ENCODE measurements at places on chromosomes 2 and 18. TPM values are rescaled to one million over a fixed set of nuclear protein-coding genes. Genes with fewer than 3 reads are reported as not detected.

DNA sequence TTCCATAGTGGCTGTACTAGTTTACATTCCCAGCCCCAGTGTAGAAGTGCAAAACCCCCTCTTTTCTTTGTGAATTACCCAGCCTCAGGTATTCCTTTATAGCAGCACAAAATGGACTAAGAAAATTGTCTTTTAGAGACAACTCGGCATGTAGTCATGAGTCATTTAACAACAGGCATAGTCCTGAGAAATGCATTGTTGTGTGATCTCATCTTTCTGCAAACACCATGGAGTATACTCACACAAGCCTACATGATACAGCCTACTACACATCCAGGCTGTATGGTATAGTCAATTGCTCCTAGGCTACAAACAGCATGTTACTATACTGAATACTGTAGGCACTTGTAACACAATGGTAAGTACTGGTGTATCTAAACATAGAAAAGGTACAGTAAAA, 44.4 kb upstream of the MBP start:
- no peak for DNase-seq

DNA sequence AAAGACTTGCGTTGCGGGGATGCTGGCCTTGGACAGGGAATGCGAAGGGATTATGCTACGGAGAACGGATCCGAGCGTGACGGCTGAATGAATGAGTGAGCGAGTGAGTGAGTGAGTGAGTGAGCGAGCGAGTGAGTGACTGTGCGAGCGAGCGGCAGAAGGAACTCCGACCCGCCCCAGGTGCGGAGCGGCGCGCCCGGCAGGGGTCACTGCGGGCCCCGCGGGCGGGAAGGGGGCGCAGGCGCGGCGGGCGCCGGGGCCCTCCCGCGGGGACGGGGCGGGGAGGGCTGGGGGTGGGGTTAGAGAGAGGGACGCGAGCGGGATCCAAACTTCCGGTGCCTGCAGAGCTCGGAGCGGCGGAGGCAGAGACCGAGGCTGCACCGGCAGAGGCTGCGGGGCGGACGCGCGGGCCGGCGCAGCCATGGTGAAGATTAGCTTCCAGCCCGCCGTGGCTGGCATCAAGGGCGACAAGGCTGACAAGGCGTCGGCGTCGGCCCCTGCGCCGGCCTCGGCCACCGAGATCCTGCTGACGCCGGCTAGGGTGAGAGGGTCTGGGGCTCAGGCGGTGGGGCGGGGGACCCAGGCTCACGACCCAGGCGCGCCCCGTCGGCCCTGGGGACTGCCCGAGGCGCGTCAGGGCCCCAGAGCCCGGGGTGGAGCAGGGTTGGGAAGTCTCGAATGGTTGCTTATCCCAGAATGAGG, at the start of gene ITM2C:
ITM2C (plus strand) TSS at position 338 of the 702 bp plus-strand sequence; CDS start at position 422, 84 bp downstream.
- peak; percentile 75 for DNase-seq

The ACTG2 gene
- total RNA-seq, result 937 TPM

The IL36A gene
- not detected for total RNA-seq

DNA sequence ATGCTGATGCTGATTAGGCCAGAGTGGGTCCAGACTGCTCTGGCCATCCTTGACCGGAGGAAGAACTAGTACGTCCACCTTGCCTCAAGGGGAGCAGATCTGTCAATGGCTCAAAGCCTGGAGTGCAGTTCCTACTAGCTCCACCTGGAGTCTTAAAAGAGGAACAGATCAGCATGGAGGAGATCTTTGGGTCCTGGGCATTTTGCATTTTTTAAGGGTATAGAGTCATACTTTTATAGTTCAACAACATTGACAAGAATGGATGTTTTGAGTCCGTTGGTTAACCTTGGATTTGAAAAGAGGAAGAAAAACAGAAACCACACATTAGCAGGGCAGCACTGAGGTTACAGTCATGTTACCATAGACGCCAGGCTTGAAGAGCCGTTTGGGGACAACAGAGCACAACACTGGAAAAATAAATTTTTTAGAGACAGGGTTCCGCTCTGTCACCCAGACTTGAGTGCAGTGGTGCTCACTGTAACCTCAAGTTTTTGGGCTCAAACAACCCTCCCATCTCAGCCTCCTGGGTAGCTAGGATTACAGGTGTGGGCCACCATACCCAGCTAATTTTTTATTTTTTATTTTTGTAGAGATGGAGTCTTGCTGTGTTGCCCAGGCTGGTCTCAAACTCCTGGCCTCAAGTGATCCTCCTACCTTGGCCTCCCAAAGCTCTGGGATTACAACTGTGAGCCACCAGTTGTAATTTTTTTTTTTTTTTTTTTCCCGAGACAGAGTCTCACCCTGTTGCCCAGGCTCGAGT, 78.5 kb downstream of the PRKCE start:
- no peak for DNase-seq

The ANKRD29 gene
- 1.2 TPM for total RNA-seq

The WBP1 gene
- 15.9 TPM for total RNA-seq

The DAPL1 gene
- total RNA-seq, result not detected

GRCh38 chr18:58496937-58497336, 132.0 kb downstream of the ALPK2 start:
- DNase-seq, result no peak

- no peak for DNase-seq
Observed at GRCh38 chr2:85095094-85095493, 38.1 kb upstream of the TCF7L1 start.

GRCh38 chr2:215460682-215461382, 25.0 kb upstream of the FN1 start:
- no peak for DNase-seq

The SLC5A7 gene
- total RNA-seq, result not detected

GRCh38 chr2:24380820-24381219, 20.5 kb upstream of the ITSN2 start:
- DNase-seq, result no peak

DNA sequence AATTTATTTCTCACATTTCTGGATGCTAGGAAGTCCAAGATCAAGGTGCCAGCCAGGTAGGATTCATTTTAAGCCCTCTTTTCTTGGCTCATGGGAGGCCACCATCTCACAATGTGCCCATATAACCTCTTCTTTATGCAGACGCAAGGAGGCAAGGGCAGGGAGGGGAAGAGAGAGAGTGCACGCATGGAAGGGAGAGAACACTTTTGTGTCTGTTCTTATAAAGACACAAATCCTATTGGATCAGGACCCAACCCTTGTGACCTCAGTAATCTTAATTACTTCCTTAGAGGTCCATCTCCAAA, 32.5 kb downstream of the CMPK2 start:
- DNase-seq, result no peak

DNA sequence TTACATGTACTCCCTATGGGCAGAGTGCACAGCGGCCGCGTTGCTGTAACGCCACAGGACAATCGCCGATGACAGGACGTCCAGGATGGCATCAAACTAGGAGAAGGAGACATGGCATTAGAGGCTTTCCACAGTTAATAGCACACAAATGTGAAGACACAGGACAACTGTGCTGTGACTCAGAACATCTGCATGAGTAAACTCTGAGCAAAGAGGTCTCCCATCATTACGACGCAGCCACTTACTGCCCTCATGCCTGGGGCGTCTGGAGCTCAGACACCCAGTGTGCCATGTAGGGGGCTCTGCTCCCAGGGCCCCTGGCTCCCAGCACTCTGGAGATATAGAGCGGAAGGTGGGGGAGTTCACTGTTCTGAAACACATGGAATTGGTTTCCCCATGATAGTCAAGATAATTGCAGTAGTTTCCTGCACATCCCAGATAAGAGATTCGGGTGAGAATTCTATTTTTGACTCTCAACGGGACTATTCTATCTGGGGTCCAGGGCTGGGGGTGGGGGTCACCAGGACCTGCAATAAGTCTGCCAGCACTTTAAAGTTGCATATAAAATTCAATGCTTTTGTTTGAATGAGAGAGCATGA, 168.1 kb downstream of the TMEM163 start:
- no peak for DNase-seq

DNA sequence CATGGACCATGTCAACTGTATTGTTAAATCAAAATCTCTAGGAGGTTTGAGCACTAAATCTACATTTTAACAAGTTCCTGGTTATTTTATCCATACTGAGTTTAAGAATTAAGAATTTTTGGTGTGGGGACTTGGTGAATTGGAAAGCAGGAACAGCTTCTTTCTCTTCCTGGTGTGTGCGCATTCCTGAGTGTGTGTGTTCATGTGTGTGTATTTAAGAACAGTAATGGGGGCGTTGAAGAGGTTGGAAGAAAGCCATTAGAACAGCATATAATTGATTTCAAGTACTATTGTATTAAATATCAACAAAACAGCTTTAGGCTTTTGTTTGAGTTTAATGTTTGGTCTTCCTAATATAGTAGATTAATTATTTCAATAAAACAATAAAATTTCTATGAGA, 801.3 kb upstream of the ID2 start:
- DNase-seq, result no peak

- no peak for DNase-seq
Observed at GRCh38 chr2:161165811-161166210, 5.6 kb downstream of the TANK start.

The BARD1 gene
- 54.3 TPM for total RNA-seq

GRCh38 chr2:45957533-45958227, 306.2 kb downstream of the PRKCE start:
- no peak for DNase-seq

The ALPP gene
- total RNA-seq, result not detected

The DNAJC10 gene
- 98.5 TPM for total RNA-seq

The POU3F3 gene
- 0.37 TPM for total RNA-seq

The SKOR2 gene
- not detected for total RNA-seq

GRCh38 chr2:159683817-159684216, 28.5 kb upstream of the MARCHF7 start:
- DNase-seq, result no peak

DNA sequence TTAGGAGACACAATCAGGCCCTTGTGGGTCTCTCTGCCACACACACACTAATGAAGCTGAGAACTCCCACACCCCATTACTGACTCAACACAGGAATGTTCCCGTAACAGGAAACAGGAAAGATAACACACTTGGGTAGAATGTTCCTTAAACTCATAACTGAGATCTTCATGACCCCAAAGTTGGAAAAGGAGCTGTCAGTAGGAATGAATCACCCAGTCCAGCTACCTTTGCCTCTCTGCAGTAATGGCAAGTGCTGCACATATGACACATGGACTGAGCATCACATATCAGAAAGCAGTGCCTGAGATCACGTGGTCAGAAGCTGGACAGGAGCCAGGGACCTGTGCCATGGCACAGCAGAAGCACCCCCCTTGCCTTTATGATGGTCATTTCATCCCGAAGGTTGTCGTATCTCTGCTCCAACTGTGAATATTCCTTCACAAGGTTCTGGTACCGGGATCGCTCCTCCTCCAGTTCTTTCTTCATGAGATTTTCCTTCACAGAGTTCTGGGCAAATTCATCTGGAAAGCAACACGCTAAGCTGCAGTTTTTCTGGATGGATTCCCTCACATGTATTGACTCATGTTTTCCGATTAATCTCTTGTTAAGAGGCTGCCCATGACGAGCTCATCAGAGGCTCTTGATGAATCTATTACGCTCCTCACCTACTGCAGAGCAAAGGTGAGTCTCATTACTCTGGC, 65.4 kb upstream of the ACAA2 start:
- DNase-seq, result no peak

The FAHD2A gene
- 13.8 TPM for total RNA-seq

GRCh38 chr18:12308386-12309100, 502 bp downstream of the TUBB6 start:
- DNase-seq, result peak; percentile 92

GRCh38 chr2:72916743-72917137, 579 bp upstream of the EMX1 start:
- no peak for DNase-seq

- DNase-seq, result no peak
Observed at GRCh38 chr2:102000813-102001766, 9.3 kb downstream of the IL1R2 start.

The NOTO gene
- total RNA-seq, result not detected

DNA sequence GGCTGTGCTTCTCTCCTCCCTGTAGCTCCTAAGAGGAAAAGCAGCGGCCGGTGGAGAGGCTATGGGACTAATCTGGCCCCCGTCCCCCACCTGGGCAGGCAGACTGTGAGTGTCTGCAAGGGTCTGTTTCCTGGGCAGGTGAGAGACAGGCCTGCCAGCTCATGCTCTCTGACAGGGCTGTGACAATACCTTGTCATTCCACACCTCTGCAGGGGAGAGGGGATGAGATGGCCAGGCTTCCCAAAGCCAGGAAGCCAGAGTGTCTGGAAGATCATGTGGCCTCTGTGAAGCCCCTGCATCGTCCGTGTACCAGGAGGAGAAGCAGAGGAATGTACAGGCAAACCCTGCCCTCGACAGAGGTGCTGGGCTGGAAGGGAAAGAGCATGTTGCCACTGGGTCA, 142.5 kb upstream of the GATA6 start:
- no peak for DNase-seq

- no peak for DNase-seq
Observed at GRCh38 chr2:191351298-191351697, 106.1 kb downstream of the MYO1B start.

- no peak for DNase-seq
Observed at GRCh38 chr18:74367905-74368304, 52.3 kb downstream of the C18orf63 start.

The CD8A gene
- not detected for total RNA-seq

The KIAA2012 gene
- not detected for total RNA-seq

GRCh38 chr2:112821682-112822081, 14.9 kb downstream of the IL1B start:
- no peak for DNase-seq

The GLI2 gene
- not detected for total RNA-seq

All from stomach (tissue), 19 donors.